Activated naive CD4-positive, alpha-beta T cell treated with anti-CD3 and anti-CD28 coated beads for 36 hours (primary cell): ENCODE measurements at places on chromosomes 12 and 14. TPM values are rescaled to one million over a fixed set of nuclear protein-coding genes. Genes with fewer than 3 reads are reported as not detected.

Gene LBHD2
- total RNA-seq, result not detected

Gene REC8
- total RNA-seq, result 19.3 TPM

Gene KIF26A
- 0.07 TPM for total RNA-seq

Gene RNFT2
- 15.8 TPM for total RNA-seq

Gene GLI1
- total RNA-seq, result not detected

Gene CIDEB
- total RNA-seq, result 15.1 TPM

Gene CCDC91
- 16.1 TPM for total RNA-seq

Gene B4GALNT3
- total RNA-seq, result 1.2 TPM

Gene ACAD10
- 21.7 TPM for total RNA-seq

Gene LAG3
- total RNA-seq, result 22.8 TPM

Gene TAS2R9
- total RNA-seq, result not detected

Gene SMIM41
- total RNA-seq, result not detected

Gene CLMN
- 1.9 TPM for total RNA-seq

Gene CAPZA3
- not detected for total RNA-seq

Gene ATF1
- total RNA-seq, result 48.5 TPM

Gene PTGER2
- 1.2 TPM for total RNA-seq

Gene FLRT2
- total RNA-seq, result not detected

Gene PZP
- total RNA-seq, result not detected

Gene PDZRN4
- not detected for total RNA-seq

Gene MYO1A
- total RNA-seq, result 1.4 TPM
